Cortex of kidney (tissue), 1 donor: ENCODE measurements at places on chromosomes 16 and 17.

GRCh38 chr17:29042679-29043538 lies at the start of gene PIPOX:
Gene PIPOX, plus strand, starts transcription at chr17:29043141. Its CDS starts 85 bp downstream, at chr17:29043226.
- DNase-seq, result no peak

- DNase-seq, result no peak
These were observed 94.1 kb downstream of the GPR139 start for GRCh38 chr16:19979638-19980037.

GRCh38 chr16:30958175-30959079 lies 873 bp downstream of the SETD1A start:
- no peak for DNase-seq

- no peak for DNase-seq
These were observed 30.2 kb downstream of the SPHK1 start for GRCh38 chr17:76414334-76415295.

DNA sequence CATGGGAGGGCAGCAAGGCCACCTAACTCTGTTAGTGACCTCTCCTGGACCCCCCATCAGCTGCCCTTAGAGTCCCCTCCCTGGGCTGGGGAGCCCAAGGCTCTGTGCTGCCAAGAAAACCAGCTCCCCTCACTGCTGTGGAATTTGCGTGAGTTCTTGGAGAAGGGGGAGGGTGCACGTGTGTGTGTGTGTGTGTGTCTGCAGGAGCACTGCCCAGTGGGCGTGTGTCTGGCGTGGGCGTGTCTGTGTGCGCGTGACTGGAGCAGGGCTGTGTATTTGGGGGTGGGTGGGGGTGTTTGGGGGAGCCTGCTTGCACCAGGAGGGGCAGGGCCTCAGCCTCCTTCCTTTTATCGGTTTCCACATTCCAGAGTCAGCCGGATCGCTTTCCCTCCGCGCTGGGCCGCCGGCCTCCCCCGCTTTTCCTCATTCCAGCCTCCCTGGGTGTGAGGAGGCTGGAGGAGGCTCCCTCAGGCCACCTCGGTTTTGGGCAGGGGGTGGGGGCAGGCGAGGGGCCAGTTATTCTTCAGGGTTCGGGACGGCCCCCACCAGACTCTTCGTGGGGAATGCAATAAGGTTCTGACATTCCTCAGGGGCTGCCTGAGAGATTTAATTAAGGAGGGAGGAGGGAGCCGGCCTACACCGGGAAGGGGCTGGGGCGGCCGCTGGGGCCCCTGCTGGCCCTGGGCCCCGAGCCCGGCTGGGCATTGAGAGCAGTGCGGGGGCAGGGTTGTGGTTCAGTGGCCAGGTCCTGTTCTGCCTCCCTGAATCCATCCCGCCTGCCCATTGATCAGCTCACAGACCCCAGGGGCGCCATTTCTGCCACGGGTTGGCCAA lies 2.5 kb downstream of the VASN start:
- no peak for DNase-seq

- no peak for DNase-seq
These were observed 243.3 kb upstream of the PSMD7 start for GRCh38 chr16:74053312-74053711.

- no peak for DNase-seq
These were observed 226.7 kb upstream of the CDH13 start for GRCh38 chr16:82400046-82400445.

- no peak for DNase-seq
These were observed 219.9 kb downstream of the CHD9NB start for GRCh38 chr16:52832771-52833170.

DNA sequence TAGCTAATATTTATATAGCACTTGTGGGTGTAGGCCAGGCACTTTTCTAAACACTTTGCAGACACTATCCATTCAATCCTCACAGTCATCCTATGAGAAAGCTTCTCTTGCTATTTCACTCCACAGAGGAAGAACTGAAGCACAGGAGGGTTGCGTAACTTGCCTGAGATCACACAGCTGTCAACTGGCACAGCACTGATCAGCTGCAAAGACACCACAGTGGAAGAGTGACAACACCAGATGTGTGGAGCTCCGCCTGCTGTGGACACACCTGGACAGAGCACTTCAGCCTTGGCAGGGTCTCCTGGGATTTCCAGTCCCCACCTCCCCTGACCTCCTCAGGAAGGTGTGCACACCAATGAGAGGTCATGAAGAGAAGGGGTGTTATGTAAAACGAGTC lies 13.3 kb upstream of the CNEP1R1 start:
- DNase-seq, result no peak

DNA sequence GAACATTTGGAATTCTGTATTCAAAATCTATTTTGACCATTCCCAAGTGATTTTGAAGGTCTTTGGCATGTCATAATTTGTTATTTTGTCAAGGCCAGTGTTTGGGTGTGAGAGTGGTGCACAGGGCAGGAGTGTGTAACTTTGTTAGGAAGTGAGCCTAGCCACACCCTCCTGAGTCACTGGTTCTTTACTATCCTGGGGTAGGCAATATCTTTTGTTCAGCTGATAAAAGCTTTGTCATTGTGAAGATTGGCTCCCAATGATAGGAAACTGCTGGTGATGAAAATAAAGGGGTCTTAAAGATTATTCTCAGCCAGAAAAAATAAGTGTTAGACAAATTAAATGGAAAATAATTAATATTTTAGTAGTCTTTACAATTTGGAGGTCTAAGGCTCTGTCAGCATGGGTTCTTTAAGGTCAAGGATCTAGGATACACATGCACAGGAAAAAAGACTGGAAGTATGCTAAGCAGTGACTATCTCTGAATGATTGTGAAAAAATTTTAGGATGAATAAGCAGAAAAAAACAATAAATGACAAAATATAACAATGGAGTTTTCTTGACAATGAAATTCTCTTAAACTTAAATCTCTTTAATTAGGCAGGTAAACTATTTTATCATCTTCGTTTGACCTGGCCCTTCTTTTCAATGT lies 5.1 kb downstream of the UBN1 start:
- no peak for DNase-seq

- no peak for DNase-seq
These were observed 87.7 kb upstream of the CCL2 start for GRCh38 chr17:34167354-34167753.

DNA sequence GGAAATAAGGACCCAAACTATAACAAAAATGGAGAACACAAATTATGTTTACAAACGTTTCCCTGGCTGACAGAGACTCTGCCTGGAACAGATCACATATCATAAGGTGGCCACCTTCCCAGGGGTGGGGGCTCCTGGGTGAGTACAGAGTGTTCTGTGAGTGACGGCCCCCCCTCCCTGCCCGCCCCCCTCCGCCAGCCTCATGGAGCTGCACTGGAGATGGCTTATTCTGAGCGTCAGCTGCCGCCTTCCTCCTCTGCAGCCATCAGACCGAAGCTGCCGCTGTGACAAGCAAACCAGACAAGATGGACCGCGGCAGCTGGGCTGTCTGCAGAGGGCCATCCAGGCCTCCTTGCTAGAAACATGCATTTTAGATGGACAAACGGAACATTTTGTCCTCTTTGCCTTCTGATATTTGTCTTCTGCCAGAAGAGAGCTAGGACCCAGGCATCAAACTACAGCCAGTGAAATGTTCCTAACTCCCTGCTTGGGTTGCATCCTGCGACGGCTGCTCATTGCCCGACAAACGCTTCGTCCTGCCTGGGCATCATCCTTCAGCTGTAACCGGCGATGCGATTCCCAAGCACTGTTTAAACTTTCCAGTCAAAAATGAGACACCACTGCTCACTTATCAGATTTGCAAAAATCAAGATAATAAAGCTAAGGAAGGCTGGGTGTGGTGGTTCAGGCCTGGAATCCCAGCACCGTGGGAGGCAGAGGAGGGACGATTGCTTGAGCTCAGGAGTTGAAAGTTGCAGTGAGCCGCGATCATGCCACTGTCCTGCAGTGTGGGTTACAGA lies 15.3 kb upstream of the RPTOR start:
- no peak for DNase-seq

GRCh38 chr16:736936-737481 lies 3.8 kb downstream of the CIAO3 start:
- no peak for DNase-seq

DNA sequence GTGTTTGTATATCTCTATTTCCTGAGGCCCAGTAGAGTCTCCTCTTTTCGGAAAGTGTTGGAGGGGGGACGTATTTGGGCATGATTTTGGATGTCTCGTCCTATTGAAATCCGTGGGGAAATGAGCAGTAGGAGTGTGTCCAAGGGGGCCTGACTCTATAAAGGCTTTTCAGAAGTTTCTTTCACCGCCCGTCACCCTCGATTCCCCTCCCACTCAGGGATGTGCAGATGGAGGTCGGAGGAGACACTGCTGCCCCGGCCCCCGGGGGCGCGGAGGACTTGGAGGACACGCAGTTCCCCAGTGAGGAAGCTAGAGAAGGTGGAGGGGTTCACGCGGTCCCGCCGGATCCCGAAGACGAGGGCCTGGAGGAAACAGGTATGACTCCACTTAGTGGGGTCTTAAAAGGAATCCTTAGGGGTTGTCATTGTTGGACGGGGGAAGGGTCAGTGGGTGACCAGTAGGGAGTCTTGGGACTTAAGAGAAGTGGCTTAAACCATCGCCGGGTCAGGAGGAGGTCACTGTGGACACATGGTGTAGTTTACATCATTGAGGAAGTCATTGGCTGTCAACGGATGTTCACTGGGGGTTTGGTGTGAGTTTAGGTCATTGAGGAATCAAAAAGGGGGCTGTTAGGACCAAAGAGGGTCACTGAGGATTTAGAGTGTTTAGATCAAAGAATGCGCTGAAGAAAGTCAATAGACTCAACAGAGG lies 424 bp downstream of the MON1B start:
- DNase-seq, result no peak

DNA sequence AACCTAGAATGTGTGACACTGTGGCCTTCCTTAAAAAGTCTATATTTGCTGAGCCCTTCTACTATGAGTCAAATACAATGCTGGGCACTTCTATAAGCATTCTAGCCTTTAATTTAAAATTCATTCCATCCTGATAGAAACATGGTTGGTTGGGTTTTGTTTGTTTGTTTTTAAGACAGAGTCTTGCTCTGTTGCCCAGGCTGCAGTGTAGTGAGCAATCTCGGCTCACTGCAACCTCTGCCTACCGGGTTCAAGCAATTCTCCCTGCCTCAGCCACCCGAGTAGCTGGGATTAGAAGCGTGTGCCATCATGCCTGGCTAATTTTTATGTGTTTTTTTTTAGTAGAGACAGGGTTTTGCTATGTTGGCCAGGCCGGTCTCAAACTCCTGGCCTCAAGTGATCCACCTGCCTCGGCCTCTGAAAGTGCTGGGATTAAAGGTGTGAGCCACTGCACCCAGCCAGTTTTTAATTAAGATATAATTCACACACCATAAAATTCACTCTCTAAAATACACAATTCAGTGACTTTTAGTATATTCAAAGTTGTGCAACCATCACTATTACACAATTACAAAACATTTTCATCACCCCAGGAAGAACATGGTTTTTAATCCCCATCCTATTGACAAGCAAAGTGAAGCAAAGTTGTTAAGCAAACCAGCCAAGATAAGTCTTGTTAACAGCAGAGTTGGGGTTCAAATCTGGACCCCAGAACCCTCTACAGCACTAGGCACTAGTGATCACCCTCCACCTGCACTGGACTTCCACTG lies 42.8 kb downstream of the CMTM4 start:
- no peak for DNase-seq
